ENCODE measurements at places on chromosomes 6 and 20.

- DNase-seq: no peak
These were observed 157.7 kb upstream of the MMS22L start for GRCh38 chr6:97440590-97441176.

- DNase-seq: no peak
These were observed 49.9 kb upstream of the GTSF1L start for GRCh38 chr20:43776691-43777090.

DNA sequence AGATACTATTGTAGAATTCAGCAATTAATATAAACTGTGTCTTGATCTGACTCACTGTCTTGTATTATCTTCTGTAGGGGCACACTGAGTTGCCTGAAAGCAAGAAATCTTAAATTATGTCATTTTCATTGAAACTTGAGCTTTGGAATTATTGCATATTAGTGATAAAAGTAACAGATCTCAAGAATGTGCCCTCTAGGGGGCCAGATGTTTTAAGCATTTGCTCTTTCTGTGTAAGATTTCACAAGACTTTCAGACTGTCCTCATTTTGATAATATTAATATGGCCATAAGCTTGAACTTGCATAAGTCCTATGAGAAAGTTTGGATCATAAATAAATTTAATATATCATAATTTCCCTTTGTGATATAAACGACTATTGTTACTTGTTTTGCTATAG is 55.5 kb upstream of the MYO6 start:
- DNase-seq: peak; percentile 3

DNA sequence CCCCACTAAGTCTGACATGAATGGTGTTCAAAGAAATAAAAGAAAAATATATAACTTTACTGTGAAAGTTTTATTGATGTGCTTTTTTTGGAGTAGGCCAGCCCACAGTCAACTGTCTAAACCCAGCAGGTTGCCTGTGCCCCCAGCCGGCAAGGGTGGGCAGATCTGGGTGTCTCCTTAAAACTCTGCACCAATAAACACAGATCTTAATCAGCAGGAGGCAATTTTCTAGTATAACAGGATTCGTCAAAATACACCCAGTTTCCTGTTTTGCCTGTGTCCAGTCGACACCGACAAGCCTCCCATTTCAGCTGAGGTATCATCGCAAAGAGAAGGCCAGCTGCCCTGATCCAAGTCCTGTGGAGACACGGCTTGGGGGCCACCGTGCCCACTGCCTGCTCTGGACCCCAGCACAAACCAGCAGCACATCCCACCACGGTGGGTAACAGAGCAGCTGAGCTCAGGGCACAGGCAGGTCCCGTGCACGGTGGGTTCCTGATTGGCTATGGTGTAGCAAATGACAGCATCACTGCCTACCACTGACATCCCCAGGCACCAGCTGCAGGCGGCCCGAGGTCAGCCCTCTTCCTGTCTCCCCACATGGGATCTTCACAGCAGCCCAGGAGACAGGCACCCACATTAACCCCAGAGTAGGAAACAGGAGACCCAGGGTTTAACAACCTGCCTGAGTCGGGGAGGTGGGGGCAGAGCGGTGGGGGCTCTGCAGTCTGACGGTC is 15.7 kb downstream of the BMP7 start:
- peak; percentile 95 for DNase-seq

- DNase-seq: no peak
These were observed 31.6 kb downstream of the SRC start for GRCh38 chr20:37377346-37378081.

GRCh38 chr6:5167501-5167900 is 82.4 kb downstream of the PPP1R3G start:
- no peak for DNase-seq

Measured in Jurkat, Clone E6-1 (cell line).